Esophagus mucosa (tissue), 1 donor: ENCODE measurements at places on chromosomes 5 and 9. TPM values are rescaled to one million over a fixed set of nuclear protein-coding genes. Genes with fewer than 3 reads are reported as not detected.
A peak's percentile ranks its signal among the peaks of the same experiment; 100 is the strongest.

PNPLA7 gene
- total RNA-seq = 1.0 TPM

PHF24 gene
- total RNA-seq = 0.48 TPM

CNTNAP3B gene
- 10.4 TPM for total RNA-seq

SLC34A1 gene
- total RNA-seq = 0.60 TPM

OCLN gene
- 58.1 TPM for total RNA-seq

- ATAC-seq = no peak
These were observed 7.0 kb downstream of the DOLK start for GRCh38 chr9:128940271-128940921.

GRCh38 chr5:41885286-41885685, 15.1 kb upstream of the OXCT1 start:
- no peak for ATAC-seq

- no peak for ATAC-seq
These were observed 145.5 kb upstream of the PCA3 start for GRCh38 chr9:76618762-76619161.

DNA sequence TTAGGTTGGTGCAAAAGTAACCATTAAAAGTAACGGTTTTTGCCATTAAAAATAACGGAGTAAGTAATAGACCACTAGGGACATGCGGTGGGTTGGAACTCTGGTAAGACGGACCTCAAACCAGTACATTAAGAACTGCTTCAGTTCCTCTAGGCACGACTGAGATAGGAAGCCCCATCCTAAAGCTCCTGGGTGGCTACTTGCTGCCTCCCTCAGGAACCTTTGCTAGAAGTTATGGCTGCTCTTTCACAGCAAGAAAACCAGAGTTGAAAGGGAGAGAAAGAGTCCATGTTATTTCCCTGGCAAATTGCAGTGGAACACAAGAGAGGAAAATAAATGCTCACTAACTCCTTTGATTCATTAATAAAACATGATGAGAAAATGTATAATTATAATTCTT, 47.6 kb downstream of the MCTP1 start:
- no peak for ATAC-seq

- peak; percentile 95 for ATAC-seq
These were observed 78.9 kb upstream of the RPS23 start for GRCh38 chr5:82356808-82357671.

- no peak for ATAC-seq
These were observed 2115.0 kb downstream of the MAT2B start for GRCh38 chr5:165620394-165620793.

GRCh38 chr9:77847059-77847499, 184.5 kb downstream of the GNAQ start:
- no peak for ATAC-seq

DNA sequence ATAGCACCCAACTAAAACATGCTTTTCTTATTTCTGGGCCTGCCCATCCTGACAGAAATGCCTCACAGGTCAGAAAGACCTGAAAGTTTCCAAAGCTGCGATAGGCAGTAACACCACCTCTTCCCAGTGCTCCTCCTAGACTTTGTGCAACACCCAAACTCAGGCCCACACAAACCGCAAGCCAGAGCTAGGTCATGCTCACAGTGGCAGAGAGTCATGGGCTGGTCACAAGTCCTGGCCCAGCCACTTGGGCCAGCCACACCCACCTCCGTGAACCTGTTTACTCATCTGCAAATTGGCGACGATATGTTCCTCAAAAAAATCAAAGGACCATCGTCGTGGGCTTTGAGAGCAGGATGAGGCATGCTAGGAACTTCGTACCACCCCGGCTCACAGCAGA, 44.0 kb upstream of the SLC25A51 start:
- ATAC-seq = peak; percentile 44

DNA sequence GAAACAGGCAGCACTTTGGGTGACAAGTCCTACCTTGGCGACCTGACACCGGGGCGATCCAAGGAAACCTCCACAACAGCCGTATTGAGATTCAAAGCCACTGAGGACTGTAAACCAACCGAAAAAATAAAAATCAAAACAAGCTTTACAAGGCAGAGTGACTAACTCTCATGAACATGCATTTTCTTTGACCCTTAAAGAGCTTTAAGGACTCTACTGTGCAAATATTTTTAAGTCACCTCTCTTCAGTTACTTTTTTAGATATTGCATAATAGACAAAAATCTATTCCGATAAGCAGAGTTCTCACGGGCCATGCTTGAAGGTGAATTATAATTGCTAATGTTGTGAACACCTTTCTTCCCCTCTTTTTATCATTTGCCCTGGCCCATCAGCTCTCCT, 38.3 kb downstream of the EQTN start:
- ATAC-seq = no peak

DNA sequence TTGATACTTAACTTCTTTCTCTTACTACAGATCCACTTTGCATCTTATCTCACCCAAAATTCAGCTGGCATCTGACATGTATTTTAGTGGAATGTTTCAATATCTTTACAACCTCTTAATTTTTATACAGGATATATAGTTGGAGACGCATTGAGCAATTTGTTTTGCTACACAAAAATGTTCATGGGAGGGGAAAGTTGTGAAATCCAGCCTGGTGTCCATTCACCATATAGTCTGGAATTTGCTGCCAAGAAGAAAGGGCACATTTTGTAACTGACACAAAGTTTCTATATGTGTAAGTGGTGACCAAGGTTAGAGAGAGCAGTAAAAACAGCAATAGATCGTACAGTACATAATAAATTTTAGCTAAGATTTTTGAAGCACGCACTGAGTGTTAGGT, 14.0 kb upstream of the CHD1 start:
- no peak for ATAC-seq

DNA sequence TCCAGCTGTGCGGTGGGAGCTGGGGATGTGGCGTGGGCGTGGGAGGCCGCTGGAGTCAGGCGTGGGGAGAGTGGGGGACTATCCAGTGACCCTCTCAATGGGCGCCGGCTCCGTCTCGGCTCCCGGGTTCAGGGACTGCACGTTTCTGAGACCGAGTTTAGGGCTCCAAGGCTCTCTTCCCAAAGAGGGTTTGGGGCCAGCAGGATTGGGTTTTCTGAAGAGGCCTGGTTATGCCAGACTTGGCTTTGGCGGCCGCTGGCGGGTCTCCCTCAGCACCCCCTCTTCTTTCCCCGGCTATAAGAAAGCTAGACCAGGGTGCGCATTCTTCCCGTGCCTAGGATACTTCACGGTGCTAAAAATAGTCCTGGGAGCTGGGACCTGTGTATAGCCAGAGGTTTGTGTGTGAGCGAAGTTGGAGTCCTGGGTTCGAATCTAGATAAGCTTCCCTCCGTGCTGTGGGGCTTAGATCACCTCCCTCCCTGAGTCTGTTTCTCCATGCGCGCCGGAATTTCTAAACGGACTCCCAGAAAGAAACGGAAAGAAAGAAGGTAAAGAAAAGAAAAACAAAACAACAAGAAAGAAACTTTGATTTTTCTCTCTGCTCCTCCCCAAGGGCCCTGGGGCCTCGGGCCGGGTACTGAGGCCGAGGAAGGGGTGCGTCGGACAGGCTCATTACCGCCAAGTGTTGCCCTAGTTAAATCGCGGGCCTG, 5.0 kb downstream of the HAND1 start:
- no peak for ATAC-seq

GRCh38 chr5:139386050-139386438, 2.9 kb upstream of the SLC23A1 start:
- ATAC-seq = peak; percentile 62
